ENCODE measurements at places on chromosomes 1 and 21. TPM values are rescaled to one million over a fixed set of nuclear protein-coding genes. Genes with fewer than 3 reads are reported as not detected.

Gene KIAA0040
- total RNA-seq = 9.2 TPM

Gene ETNK2
- total RNA-seq = 13.0 TPM

Gene ADAMTSL4
- total RNA-seq = 0.25 TPM

Gene NBPF19
- total RNA-seq = 1.8 TPM

Gene SUSD4
- under 0.01 TPM for total RNA-seq

Gene KCNT2
- under 0.01 TPM for total RNA-seq

Gene PLA2G2D
- total RNA-seq = not detected

Gene AXDND1
- not detected for total RNA-seq

Gene NECTIN4
- total RNA-seq = under 0.01 TPM

Gene LRRC38
- total RNA-seq = 0.13 TPM

Measured in dermis microvascular lymphatic vessel endothelial cell (primary cell).